ENCODE measurements at places on chromosomes 11 and 22.

- DNase-seq: no peak
Observed at GRCh38 chr22:32617903-32618302, 143.3 kb downstream of the FBXO7 start.

DNA sequence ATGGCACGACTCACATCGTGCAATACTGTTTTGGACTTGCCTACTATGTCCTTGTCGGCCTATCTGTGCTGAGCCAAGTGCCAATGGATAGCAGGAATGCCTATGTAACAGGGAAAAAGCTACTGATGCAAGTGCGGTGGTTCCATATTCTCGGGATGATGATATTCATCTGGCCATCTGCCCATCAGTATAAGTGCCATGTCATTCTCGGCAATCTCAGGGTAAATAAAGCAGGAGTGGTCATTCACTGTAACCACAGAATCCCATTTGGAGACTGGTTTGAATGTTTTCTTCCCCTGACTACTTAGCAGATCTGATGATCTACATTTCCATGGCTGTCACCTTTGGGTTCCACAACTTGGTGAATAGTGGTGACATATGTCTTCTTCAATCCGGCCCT is 20.1 kb downstream of the OOSP3 start:
- no peak for DNase-seq

- DNase-seq: peak; percentile 38
Observed at GRCh38 chr22:47918276-47918921, 1155.9 kb downstream of the TBC1D22A start.

- DNase-seq: no peak
Observed at GRCh38 chr22:50034126-50035081, 21.8 kb upstream of the IL17REL start.

DNA sequence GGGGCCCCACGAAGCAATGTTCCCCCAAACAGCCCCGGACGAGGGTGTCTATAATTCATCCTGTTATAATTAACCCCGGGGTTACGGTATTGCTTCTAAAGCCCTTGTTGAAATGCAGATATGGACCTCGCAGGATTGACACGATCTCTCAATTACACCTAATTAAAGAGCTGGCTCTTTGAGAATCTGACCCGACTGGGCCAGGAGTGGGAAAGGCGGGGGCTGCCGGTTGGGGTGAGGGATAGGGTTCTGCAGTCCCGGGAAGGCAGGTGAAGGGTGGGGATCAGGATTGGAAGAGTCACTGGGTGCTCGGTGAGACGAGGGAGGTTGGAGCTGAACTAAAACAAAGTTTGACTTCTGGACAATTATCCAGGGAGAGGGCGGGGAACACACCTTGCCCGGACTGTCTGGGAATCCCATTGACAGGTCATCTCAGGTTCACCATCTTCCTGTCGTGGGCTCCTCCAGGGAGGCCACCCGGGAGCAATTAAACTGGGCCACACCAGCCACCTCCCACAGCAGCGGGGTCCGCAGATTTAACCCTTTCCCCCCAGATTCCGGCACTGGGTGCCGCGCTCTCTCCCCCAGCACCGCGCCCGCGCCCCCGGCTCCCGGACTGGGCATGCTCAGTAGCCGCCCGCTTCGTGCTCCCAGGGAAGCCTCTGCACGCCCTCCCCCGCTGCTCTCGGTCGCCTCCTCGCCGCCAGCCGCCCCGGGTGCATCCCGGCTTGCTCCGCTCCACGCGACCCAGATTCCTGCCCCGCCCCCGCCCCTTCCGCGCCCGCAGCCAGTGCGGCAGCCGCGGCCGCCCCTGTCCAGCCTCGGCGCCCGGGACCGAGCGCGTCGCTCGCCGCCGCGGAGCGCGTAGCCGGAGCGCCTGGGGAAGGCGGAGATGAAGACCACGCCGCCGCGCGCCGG is at the start of gene ELMOD1:
ELMOD1 (plus strand) TSS at position 688 of the 918 bp plus-strand sequence. CDS start 27,043 bp downstream, outside the sequence.
- DNase-seq: peak; percentile 67

- DNase-seq: peak; percentile 31
Observed at GRCh38 chr11:85941380-85941973, 86.3 kb downstream of the CCDC83 start.

DNA sequence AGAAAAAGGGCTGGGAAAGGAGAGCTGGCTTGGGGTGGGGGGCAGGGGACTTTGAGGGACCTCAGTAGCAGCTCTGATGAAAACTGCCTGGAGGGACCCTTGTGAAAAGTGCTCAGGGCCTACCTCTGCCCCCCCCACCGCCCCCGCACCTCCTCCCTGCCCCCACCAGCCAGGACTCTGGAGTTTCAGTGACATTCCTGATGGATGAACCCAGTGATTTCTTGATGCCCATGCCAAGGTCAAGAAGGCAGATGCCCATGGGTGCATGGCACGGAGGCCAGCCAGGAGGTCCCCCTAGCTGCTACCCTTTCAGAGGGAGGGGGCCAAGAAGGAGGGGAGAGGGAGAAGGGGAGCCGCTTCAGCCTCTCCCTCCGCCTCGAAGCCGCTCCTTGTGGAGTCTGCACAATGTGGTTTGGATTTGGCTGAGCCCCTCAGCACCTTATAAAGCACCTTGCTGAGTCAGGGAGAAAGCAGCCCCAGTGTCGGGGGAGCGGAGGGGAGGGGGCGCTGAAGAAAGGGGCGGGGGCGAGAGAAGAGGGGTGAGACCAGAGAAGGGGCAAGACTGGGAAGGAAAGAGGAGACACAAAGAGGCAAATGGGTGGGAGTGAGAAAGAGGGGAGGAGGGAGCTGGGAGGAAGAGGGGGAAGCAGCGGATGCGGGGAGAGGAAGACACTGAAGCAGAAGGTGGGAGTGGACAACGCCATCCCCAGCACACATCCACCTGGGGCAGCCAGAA is 2.1 kb upstream of the CLCF1 start:
- DNase-seq: no peak

- no peak for DNase-seq
Observed at GRCh38 chr22:50601669-50602337, 1.2 kb downstream of the MAPK8IP2 start.

DNA sequence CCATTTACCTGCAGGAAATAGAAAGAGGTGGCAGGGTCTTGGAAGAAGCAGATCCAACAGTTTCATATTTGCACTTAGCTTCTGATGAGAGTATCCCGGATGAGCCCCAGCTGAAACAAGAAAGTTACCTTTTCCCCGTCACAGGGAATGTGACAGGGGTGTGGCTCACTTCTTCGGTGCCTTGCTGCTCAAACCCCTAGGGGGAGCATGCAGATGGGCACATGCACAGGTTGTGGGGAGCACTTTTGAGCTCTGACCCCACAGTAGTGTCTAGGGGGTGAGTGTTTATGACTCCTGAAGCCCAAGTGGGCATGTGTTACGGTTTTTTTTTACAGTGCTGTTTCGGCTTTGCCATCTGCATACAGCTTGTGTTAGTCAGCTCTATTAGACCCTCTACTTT is 1221.0 kb downstream of the JRKL start:
- DNase-seq: no peak

GRCh38 chr11:114056409-114056808 is 3.1 kb upstream of the ZBTB16 start:
- no peak for DNase-seq

DNA sequence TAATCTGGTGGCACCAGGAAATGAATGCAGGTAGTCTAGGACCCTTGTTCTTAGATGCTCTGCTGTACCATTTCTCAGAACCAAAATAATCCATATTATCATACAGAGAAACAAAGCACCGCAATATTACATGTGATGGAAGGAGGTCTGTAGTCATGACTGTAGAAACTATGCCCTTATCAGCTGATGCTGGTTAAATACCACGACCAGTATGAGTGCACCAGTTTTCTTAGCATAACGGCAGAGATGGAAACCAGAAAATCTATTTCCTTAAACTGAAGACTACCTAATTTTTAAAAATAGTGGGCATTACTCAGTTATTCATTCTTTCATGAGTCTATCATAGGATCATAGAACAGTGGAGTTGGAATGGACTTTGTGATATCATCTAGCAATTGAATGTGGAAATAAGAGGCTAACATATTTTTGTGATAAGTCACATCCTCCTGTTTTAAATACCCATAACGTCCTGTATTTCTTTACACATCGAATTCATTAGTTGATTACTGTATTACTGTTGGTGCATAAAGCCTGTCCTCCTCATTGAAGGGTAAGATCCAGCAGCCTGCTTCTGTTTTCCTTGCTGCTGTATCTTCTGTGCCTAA is 15.1 kb downstream of the JHY start:
- DNase-seq: no peak

DNA sequence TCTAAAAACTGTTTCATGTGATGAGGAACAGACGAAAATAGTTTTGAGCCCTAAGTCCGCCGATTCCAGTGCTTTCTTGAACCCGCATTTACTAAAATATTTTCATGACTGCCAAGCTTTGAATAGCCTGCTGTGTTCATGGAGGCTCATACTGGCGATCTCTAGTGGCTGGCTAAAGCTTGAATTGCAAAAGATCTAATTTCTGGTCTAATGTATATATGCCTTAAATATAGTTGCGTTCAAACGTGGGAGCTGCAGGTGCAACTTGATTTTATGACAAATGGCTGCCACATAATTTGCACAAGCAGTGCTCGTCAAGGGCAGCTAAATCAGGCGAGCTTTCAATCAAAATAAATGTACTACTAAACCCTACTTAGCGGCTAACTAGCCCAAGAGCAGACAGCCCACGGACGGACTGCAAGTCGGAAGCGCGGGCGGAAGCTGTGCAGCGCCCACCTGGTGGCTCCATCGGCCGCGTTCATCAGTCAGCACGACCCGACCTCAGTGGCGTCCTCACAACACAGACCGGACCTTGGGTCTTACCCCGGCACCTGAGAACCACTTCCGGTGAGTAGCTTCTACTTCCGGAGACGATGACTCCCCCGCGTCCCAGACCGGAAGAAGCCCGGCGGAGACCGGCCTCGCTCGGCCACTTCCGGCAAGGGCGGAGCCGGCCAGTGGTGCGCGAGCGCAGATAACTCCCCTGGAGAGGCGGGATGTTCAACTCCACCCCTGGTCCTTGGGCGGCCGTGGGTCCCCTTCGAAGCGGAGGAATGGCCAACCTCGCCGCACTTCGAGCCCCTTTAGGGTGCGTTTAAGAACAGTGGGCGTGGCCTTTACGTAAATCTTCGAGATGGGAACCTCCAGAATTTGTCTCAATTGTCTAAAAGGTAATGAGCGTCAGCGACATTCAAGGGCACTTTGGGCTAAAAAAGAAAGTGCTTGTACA is 6.1 kb downstream of the RPL27A start:
- DNase-seq: peak; percentile 98

DNA sequence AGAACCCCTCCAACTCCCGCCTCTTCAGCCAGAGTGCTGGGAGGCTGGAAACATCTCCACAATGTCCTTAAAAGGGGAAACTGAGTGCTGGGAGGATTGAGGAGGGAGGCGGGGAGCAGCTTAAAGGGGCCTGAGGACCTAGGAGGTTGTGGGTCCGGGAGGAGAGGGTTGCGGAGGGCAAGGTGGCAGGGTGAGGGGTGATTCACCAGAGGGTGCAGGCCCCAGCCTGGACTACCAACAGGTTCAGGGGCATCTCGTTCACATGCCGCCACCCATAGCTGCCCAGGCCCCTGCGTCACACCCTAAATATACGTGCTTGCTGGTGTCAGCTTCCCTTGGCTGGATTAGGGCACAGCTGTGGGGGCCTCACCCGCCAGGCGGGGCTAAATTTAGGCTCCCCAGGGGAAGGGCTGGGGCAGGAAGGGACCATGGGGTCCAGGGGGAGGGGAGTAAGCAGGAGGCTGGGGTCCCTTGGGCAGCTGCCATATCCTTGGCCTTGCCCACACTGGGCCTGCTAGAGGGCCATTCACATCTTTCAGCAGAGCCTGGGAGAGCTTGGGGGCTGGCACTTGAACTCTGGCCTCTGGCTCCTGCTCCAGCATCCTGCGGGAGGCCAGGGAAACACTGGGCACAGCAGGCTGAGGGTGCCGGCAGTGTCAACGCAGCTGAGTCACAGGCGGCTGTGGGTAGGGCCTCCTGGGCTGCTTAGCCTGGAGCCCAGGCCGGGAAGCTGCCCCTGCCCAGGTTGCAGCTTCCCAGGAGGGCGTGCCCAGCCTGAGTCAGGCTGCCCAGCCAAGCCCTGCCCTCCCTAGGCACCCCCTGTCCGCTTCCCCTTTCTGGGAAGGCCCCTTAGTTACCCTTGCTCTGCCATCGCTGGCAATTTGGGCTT is 1.3 kb downstream of the EHBP1L1 start:
- no peak for DNase-seq

GRCh38 chr11:128279866-128280265 is 307.5 kb downstream of the ETS1 start:
- no peak for DNase-seq

DNA sequence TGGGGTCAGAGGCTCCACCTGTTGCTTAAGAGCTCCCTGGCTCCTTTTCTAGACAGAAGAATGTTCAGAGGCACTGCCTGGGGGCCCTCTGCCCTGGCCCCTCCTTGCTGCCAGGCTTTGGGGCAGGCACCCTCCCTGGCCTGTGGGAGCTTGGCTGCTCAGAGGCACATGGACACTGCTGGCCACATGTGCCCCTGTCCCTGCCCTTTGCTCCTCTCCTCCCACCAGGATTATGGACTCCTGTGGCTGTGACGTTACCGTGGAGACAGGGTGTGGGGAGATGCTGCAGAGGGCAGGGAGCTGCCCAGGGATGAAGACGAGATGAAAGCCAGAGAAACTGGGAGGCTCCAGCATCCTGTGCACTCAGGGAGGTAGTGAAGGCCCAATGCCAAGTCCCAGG is 14.7 kb downstream of the DRD2 start:
- no peak for DNase-seq

DNA sequence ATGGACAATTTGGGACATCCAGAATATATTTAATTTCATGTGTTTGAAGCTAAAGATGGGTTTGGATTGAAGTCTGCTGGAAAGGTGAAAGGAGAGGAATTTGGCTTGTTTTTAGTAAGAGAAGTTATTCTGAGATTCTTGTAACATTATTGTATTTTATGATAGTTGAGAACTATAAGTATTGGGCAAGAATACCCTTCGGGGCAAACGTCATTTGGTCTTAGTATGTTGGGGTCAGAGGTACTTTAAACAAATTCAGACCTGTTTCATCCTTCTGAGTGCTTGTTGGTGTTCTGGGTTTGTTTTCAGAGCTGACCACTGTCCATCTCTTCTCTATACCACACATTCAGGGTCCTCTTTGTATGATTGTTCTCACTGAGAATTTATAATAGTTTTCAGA is 19.5 kb downstream of the PANX1 start:
- no peak for DNase-seq

DNA sequence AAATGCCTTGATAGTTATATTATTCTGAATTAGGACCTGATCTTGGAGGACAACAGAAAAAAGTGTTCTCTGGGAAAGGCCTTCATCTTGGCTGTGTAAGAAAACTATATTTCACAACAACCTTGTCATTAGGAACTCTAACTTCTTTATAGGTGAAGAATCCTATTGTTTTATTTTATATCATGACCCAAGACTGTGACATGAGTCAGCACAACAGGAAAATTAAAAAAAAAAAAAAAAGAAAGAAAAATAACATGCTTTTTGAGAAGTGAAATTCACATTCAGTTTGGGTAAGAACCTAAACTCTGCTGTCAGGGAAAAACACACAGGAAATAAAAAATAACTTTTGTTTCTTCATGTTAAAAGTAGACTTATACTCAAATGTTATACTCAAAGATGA is 11.7 kb upstream of the FOLR2 start:
- DNase-seq: no peak

DNA sequence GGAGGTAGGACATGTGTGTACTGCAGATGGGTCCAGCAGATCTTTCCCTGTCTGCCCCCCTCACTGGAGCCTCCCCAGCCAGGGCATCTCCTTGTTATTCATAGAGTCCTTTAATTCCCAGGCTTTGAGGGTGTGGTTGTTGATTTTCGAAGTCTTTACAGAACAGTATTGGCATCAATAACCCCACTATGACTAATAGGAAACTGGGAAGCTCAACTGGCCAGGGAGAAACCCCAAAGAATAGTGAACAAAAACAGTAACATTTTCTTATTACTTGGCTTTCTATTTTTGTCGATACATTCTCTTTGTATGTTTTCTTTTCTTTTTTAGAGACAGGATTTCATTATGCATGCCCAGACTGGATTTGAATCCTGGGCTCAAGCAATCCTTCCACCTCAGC is 57.9 kb downstream of the NF2 start:
- DNase-seq: no peak
